ENCODE measurements at places on chromosomes 2 and 18. TPM values are rescaled to one million over a fixed set of nuclear protein-coding genes. Genes with fewer than 3 reads are reported as not detected.

DNA sequence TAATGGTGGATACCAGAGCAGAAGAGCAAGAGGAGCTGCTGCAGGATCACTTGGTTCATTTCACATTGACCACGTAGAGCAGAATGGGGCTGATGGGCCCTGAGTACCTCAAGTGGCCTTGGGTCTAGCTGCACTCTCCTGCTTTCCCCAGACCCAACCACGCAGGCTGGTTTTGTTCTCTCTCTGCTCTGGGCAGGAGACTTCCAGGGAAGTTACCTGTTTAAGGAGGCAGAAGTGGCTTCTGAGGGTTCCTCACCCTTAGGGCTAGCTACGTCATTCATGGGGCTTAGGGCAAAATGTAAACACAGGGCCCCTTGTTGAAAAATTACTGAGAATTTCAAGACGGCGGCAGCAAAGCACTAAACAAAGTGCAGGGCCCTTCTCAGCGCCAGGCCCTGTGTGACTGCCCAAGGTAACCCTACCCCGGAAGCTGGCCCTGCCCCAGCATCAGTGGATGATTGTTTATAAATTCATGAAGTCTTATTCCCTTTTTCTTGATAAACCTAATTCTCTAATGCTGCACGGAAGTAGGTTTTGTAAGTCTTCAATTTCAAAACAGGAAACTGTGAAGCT, 75.9 kb downstream of the TMEM182 start:
- ATAC-seq: no peak

DNA sequence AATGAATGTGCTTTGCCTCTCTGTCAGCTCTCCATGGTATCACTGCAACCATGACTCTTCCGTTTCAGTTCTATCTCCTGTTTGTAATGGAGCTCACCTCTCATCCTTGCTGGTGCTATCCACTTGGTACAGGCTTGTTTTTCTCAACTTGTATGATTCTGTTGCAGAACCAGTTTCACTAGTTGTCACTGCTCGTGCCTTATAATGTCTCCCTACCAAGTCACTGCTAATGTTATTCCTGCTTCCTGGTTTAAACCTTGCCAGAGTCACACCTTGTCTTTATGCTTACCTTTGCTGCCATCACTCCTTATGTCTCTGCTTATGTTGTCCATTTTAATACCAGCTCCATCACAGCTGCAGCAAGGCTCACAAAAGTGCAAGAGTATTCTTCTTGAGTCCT, 1191.0 kb upstream of the LRRTM1 start:
- no peak for ATAC-seq

DNA sequence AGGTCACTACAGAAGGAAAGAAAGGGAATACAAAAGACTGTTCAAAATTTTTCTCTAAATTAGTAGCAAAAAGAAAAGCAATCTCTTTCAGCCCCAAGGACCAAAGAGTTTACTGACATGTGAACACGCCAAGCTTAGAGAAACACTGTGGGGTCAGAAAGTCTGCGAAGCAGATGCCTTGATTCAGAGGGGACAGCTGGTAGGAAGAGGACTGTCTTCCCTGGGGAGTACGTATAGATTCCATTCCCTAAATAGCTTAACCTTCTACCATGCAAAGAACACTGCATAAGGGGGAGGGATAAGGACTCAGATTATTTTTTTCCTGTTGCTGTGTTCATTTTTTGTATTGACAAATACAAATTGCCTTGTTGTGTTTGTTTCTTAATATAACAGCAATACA, 96.1 kb downstream of the IRS1 start:
- ATAC-seq: no peak

DNA sequence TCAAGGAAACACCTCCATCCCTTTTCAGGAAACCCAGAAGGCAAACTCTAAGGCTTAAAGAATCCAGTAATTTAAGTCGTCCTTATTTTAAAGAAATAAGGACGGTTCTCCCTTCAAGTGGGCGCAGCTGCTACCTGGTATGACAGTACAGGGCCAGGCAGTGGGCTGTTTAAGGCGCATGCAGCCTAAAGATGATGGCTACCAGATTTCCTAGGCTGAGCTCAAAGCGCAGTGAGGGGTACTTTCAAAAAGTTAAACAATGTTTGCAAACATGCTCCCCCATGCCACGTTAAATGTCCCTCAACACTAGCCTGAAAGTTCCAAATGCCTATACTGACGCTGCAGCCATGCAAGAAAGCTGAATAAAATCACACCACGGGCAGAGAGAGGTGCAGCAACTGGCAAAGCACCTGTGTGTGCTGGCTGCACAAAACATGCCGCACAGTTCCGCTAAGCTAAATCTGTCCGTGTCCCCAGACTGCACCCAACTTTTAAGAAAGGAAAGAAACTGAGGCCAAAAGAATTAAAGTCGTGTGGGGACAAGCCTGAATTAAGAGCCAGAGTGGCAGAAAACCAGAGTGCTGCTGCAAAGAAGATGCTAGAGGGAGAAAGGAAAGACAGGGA, 583 bp downstream of the HIBCH start:
- ATAC-seq: peak; percentile 4

DNA sequence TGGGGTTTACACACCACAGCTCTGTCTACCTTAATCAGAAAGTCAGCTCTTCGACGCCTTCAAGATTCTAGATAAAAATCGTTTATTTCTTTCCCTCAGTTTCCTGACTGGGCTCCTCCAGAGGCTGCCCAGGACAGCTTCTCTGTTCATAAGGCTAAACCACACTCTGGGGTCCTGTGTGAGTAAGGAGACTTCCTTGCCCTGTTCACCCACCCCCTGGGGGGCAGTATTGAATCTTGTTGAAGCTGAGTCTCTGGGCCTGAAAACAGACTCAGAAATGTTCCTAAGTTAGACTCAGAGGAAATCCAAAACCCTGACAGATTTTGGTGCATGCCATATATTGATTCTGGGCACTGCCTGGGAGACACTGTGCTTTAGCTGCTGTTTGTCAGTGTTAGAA, 43.0 kb downstream of the G6PC2 start:
- ATAC-seq: no peak

DNA sequence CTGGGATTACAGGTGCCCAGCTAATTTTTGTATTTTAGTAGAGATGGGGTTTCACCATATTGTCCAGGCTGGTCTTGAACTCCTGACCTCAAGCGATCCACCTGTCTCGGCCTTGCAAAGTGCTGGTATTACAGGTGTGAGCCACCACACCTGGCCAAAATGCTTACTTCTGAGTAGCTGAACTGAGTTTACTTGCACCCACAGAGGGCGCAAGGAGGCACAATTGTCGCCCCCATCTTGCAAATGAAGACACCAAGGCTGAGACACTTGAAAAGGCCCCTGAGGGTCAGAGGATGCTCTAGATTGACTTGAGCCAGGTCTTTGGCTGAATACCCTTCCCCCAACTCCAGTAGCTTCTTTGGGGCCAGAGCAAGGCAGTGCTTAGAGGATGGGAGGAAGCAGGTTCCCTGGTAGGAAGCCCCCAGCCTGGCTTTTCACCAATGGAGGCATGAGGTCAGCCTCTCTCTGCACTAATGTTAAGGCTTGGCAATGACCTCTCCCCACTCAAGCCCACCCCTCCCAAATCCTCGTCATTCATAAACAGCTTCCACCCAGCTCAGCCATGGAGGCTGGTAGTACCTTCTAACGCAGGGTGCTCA, 14.5 kb upstream of the KIF1A start:
- no peak for ATAC-seq

GRCh38 chr2:9703085-9703678, 72.4 kb upstream of the YWHAQ start:
- ATAC-seq: peak; percentile 66

- no peak for ATAC-seq
Measured at GRCh38 chr2:42787788-42788477, 4.5 kb downstream of the HAAO start.

DNA sequence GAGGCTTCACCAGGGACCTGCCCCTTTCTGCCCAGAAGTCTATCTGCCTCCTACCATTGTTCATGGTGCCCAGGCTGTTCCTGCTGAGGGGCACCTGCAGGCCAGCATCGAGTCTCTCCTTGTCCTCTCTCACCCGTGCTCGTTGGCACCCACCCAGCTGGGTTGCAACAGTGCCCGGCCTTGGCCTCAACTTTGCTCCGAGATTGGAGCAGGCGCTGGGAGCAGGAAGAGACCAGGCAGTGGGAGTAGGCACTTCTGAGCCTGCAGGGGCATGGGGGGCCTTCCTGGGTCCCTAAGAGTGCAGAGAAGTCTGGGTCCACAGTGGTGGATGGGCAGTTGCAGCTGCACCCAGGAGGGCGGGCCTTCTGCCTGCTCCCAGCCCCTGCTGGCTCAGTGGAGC, 75.6 kb downstream of the NCOA1 start:
- ATAC-seq: no peak

GRCh38 chr2:170723446-170723958, 8.4 kb downstream of the SP5 start:
- no peak for ATAC-seq

DNA sequence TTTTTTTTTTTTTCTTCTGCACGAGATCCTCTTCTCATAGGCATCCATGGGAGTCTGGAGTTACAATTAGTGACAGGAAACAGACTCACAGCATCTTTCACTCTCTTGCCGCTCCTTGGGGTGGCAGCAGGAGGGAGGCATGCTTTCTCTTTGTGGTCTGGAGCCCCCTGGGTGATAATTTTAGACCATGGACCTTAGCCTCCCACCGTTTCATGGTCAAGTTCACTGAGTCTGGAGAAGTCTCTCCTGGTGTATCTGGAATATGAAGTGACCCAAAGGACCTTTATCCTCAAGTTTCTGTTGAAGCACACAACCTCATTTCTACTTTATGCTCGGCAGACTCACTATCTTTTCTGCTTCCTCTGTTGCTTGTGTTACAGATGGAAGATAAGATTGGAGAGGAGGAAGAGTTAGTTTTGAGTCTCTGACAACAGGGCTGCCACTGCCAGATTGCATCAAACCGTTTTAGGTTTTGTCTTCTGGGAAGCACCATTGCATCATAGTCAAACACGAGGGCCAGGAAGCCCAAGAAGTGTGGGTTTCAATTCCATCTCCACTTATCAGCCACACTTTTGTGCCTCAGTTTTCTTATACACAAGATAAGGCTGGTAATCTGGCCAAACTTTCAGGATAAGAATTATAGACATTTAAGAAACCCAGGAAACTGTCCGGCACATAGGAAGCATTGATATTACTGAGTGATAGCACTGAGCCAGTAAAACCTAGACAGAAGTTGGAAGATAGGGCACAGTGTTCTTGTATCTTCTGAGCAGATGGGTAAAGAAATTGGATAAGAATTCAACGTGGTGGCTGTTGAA, 62.3 kb downstream of the ADCYAP1 start:
- no peak for ATAC-seq

DNA sequence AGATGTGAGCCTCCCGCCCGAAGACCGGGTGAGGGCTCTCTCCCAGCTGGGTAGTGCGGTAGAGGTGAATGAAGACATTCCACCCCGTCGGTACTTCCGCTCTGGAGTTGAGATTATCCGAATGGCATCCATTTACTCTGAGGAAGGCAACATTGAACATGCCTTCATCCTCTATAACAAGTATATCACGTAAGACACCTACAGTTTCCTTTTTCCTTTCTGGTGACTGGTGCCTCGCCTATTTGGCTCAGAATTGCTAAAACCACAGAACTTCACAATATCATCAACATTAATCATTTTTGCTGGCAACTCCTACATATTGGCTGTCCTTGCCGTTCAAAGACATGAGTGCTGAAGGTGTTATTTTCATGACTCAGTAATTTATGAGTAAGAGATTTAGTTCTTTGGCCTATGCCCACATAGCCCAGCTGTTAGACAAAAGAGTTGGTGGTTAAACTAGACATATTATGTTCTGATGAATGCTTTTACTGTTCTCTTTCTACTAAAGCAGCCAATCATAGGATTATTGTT, 2.2 kb downstream of the STAMBP start:
- ATAC-seq: no peak

GRCh38 chr2:44679584-44679983, 261.9 kb upstream of the SIX3 start:
- no peak for ATAC-seq

GRCh38 chr18:7982216-7982615, 415.1 kb downstream of the PTPRM start:
- ATAC-seq: no peak

GRCh38 chr18:46332921-46333341, 228.7 kb downstream of the HAUS1 start:
- no peak for ATAC-seq

The AKAIN1 gene
- total RNA-seq: not detected

The GRB14 gene
- 2.7 TPM for total RNA-seq

The ZSWIM2 gene
- total RNA-seq: not detected

The CYP26B1 gene
- total RNA-seq: 0.96 TPM

The TGFA gene
- total RNA-seq: 5.0 TPM

The DOK6 gene
- 2.8 TPM for total RNA-seq

The CRACDL gene
- total RNA-seq: 0.94 TPM

The ANKRD39 gene
- total RNA-seq: 14.0 TPM

The GRHL1 gene
- total RNA-seq: 1.9 TPM

The PID1 gene
- 61.0 TPM for total RNA-seq

The RAX gene
- total RNA-seq: not detected

The NCKAP5 gene
- total RNA-seq: 0.39 TPM

The TMEM37 gene
- total RNA-seq: 5.2 TPM

The KYNU gene
- total RNA-seq: 4.6 TPM

The MOCOS gene
- total RNA-seq: 1.9 TPM

The FARP2 gene
- 28.9 TPM for total RNA-seq

The ERMN gene
- 0.13 TPM for total RNA-seq

The TWIST2 gene
- total RNA-seq: 38.5 TPM
